NCI-H2029 (cell line): ENCODE measurements at places on chromosomes 3 and 15.

DNA sequence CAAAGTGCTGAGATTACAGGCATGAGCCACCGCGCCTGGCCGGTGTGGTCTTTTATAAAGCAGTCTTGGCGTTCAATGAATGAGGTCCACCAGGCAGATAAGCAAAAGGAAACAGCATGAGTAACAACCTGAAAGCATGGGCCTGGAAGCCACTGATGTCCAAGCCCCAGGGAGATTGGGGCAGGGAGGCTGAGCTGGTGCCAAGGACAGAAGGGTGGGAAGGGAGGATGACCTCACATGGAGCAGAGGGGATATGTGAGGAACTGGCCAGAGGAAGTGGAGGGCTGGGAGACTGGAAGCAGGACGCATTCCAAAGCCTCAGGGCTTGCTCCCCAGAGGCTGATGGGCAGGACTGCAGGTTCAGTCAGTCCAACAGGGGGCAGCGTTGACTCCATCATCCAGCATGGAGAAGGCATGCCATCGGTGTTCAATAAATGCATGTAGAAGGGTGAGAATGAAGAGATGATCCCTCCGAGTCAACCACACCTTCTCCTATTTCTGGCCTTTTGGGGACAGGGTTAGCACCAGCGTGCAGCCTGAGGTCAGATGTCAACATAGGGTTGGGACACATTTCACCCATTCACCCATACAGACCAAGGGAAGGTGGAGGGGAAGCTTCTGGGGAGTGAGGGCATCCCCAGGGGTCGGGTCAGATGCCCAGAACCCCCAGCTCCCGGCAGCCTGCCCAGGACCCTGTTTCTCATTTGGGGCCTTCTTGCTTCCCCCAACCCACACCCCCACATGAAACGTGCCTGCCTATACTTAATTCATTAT, 14.8 kb downstream of the MYL3 start:
- no peak for DNase-seq

DNA sequence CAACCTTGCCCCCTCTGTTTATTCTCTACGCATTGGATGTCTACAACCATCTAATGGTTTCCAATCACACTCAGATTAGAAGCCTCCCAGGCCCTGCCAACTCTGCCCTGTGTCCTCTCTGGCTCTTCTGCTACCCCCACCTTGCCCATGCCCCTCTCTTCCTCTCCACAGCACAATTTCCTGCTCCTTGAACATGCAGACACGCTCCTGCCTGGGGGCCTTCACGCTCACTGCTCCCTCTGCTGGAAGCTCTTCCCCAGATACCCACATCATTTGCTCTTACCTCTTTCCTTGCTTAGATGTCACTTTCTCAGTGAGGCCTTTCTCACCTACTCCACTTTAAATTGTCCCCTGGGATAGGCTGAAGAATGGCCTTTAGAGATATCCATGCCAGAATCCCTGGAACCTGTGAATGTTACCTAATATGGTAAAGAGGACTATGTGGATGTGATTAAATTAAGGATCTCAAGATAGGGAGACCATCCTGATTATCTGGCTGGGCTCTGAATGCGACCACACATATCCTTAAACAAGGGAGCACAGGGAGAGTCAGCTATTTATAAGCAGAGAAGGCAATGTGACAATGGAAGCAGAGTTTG, 9.9 kb downstream of the KY start:
- DNase-seq: no peak

DNA sequence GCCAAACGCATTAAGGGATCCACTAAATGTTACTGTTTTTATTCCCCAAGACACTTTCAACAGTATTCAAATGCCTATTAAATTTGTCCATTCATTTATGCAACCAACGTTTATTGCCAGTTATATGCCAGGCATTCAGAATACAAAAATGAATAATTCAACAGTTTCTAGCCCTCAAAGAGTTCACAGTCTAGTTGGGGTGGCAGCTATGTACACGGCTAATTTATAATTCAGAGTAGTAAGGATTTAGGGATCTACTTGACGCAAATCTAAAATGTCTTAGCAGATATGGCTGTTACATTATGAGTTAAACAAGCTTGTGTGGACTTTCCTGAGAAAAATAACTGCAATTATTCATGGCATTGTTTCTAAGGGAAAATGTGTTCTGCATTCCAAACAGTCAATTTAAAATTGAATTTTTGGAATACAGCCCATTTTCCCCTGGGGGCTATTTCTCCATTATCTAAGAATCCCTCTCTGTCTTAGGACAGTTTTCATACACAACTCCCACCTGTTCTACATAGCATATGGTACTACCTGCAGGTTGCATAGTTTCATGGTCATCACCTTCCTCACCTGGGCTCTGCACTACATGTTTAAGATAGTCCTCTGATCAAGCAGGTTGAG, 11.5 kb upstream of the MSL2 start:
- DNase-seq: no peak

- DNase-seq: no peak
Observed at GRCh38 chr15:92901995-92902394, 1.9 kb downstream of the CHD2 start.

DNA sequence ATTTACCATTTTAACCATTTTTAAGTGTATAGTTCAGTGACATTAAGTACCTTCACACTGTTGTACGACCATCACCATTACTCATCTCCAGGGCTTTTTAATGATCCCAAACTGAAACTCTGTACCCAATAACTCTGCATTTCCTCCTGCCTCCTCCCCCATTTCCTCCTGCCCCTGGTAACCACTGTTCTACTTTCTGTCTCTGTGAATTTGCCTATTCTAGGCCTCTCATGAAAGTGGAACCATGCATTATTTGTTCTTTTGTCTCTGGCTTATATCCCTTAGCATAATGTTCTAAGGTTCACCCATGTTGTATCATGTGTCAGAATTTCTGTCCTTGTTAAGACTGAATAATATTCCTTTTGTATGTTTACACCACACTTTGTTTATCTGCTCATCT, 154.2 kb downstream of the MECOM start:
- no peak for DNase-seq

DNA sequence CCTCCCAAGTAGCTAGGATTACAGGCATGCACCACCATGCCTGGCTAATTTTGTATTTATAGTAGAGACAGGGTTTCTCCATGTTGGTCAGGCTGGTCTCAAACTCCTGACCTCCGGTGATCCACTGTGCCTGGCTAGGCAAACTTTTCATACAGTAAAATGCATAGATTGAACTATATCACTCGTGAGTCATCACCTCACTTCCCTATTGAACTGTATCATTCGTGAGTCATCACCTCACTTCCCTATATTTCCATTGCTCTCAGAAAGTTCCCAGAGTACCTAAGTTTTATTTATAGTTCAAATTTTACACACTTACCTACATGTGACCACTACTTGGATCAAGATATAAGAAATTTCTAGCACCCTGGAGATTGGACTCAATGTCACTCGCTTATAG, 73.6 kb upstream of the ACAD9 start:
- DNase-seq: no peak

GRCh38 chr3:50100386-50100785, 11.7 kb downstream of the RBM5 start:
- DNase-seq: no peak
